Stimulated activated CD4-positive, alpha-beta T cell treated with anti-CD3 and anti-CD28 coated beads, Interleukin-15, amount 100 ng/mL, for 48 hours (primary cell): ENCODE measurements at places on chromosomes 7 and 10.

GRCh38 chr10:120732067-120732466 is 119.1 kb upstream of the WDR11 start:
- no peak for DNase-seq

DNA sequence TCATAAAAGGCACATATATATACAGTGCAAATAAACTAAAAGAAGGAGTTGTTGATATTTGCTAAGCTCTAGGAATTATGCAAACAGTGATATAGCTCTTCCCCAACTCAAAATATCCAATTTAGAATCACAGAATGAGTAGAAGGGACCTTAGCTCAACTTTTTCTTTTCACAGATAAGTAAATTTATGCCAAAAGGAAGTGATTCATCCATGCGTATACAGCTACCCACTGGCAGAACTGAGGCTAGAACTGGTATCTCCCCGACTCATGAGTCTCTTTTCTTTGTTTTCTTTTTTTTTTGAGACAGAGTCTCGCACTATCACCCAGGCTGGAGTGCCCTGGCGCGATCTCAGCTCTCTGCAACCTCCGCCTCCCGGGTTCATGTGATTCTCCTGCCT is 54.2 kb upstream of the SVIL start:
- DNase-seq: no peak

DNA sequence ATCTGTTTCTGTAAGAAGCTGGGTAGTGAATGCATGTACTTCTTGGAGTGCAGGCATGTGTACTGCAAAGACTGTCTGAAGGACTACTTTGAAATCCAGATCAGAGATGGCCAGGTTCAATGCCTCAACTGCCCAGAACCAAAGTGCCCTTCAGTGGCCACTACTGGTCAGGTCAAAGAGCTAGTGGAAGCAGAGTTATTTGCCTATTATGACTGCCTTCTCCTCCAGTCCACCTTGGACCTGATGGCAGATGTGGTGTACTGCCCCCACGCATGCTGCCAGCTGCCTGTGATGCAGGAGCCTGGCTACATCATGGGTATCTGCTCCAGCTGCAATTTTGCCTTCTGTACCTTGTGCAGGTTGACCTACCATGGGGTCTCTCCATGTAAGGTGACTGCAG is 18.9 kb upstream of the TMEM140 start:
- DNase-seq: no peak

- DNase-seq: no peak
These were observed 39.6 kb downstream of the SVIL start for GRCh38 chr10:29595146-29595545.

- no peak for DNase-seq
These were observed 309.3 kb downstream of the PAXIP1 start for GRCh38 chr7:154693661-154694060.

DNA sequence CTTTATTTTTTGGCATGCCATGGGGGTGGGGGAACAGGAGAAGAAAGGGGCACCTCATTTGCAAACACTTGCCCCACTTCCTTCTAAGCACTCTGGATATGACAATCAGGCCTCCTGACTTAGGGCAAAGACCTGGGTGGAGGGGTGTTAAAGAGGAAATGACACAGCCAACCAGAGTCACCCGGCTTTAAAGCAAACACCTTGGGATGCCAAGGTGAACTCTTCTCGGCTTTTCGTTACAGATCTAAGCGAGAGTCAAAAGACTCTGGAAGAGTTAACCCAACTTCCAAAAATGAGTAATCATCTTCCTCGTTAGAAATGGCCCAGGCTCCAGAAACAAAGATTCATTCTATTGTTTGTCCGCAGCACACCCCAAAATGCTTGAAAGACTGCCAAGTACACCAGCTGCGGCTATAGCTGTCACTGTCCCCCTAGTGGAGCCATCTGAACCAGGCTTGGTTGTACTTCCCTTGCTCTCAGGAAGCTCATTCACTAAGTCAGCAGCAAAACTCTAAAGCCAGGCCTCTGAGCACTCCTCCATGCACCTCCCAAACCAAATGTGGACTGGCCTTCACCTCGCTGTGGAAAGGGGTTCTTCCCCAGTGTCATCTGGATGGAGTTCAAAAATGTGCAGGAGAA is 24.8 kb downstream of the FAM53B start:
- DNase-seq: peak; percentile 57

DNA sequence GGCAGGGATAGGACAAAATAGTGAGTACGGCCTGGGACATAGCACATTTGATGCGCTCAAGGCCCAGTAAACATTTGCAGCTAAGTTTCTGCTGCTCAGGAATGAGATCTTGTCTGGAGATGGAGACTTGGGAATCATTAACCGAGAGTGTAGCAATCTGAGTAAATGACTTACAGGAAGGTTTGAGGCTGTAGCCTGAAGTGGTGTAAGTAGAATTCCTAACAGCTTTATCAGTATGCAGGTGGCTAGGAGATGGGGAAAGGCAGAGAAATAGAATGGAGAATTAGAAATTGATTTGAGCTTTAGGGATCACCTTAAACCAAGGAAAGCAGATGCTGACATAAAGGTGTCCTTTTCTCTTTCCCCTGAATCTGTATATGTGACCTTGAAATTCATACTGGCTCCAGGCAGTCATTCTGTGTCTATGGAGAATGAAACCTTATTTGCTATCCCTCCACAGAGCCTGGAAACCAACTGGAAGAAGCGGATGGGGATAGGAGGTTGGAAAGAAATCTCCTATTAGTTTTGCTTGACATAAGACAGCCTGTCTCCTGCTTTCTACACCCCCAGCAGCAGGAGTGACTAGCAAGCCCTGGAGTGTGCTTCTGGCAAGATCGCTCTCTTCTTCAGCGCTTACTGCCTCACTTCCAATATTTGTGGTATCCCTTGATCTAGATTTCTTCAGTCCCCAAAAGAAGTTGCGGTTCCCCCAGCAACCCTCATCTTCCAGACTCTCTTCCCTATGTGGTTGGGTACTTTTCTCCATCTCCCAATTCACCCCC is 6.4 kb upstream of the PON2 start:
- DNase-seq: no peak
